ENCODE measurements at places on chromosomes 5 and 9.

DNA sequence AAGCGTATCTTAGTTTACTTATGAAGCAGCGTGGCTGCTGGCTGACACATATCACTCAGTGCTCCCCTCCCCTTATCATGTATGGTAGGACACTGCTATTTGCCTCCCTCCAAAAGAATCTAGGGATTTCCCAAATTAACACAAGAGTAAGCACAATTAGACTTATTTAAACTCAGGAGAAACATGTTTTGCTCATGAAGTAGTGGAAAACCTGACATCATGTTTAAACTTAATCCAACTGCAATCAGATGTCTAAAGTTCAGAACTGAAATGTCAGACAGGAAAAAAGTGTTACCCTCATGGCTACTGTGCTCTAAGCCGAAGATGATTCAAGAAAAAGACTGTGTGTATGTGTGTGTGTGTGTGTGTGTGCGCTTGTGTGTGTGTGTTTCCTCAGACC, 324.1 kb upstream of the TNC start:
- DNase-seq: no peak

GRCh38 chr9:106934442-106935238, 71.7 kb downstream of the ZNF462 start:
- no peak for DNase-seq

- DNase-seq: peak; percentile 89
These were observed at the start of gene NXNL2 for GRCh38 chr9:88534456-88535225. TSS of gene NXNL2 (plus strand) at chr9:88535178. CDS start at chr9:88535435, 257 bp downstream.

GRCh38 chr5:65246741-65247140, 235.0 kb downstream of the ADAMTS6 start:
- no peak for DNase-seq

DNA sequence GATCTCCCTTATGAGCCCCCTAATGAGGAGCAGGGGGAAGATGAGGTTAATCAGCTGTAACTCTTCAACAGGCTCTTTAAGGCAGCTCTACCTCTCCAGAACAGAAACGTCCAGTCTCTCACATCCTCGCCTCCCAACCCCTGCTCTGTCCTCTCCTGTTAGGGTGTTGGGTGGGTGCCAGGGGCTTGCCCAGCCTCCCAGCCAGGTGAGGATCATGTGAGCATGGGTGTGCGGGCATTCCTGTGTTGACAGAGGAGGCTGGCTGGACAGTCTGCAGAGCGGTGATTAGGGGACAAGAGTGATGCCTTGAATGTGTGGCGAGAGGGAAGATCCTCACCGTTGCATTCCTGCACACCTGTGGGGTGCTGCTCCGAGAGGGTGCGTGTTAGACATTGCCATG, 51.7 kb downstream of the CCDC180 start:
- no peak for DNase-seq

GRCh38 chr5:115641948-115642347, 16.1 kb upstream of the TMED7 start:
- no peak for DNase-seq

DNA sequence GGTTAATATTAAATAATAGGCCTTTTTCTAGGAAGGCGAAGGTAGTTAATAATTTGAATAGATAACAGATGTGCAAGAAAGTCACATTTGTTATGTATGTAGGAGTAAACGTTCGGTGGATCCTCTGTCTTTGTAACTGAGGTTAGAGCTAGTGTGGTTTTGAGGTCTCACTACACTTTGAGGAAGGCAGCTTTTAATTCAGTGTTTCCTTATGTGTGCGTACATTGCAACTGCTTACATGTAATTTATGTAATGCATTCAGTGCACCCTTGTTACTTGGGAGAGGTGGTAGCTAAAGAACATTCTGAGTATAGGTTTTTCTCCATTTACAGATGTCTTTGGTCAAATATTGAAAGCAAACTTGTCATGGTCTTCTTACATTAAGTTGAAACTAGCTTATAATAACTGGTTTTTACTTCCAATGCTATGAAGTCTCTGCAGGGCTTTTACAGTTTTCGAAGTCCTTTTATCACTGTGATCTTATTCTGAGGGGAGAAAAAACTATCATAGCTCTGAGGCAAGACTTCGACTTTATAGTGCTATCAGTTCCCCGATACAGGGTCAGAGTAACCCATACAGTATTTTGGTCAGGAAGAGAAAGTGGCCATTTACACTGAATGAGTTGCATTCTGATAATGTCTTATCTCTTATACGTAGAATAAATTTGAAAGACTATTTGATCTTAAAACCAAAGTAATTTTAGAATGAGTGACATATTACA, 45.7 kb downstream of the TGFBR1 start:
- DNase-seq: no peak

DNA sequence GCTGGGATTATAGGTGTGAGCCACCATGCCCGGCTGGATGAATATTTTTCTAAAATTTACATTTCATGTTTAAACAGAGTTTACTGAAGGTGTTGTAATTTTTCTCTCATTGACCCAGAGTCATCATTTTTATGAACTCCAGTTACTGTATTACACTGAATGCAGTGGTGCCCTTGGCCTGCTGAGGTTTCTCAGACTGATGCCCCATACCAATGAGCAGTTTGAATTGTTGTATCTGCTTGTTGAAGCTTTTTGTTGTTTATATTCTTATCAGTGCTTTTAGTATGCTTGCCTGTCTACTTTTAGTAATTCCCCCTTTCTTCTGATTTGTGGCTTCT, 29.9 kb downstream of the NFX1 start:
- no peak for DNase-seq

GRCh38 chr9:85155352-85155751, 485.8 kb downstream of the NTRK2 start:
- no peak for DNase-seq

DNA sequence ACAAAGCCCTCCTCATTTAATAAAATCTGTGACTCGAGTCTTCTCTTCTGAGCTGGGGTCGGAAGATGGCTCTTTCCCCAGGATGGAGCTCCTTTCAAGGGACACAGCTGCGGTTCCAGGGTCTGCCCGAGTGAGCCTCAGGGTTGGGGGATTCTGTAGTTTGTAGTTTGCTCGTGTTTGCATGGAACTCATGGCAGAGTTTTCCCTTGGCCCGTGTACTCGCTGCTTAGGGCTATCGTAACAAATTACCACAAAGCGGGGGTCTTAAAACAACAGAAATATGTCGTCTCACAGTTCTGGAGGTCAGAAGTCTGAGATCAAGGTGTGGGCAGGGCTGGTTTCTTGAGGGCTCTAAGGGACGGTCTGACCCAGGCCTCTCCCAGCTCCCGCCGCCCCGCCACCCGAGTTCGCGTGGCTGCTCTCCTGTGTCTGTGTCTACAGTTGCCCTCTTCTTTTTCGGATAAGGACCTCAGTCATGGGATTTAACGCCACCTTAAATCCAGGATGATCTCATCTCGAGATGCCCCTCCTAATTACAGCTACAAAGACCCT, 13.9 kb upstream of the LPCAT1 start:
- no peak for DNase-seq

DNA sequence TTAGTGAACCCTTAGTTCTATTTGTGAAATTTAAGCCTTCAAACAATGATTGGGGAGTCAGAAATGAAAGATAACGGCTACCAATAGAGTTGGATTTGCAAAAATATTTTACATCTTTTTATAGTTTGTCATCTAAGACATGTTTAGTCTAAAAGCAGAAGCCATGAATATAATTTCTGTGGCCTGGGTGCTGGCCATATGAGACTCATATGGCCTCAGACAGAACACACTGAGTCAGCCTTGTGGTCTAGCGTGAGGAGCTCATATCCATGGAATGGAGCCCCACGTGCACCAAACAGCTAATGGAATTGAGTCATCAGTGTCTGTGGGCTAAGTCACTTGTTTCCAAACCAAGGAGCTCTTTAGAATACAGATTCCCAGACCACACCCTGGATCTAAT, 240.7 kb upstream of the NREP start:
- no peak for DNase-seq

DNA sequence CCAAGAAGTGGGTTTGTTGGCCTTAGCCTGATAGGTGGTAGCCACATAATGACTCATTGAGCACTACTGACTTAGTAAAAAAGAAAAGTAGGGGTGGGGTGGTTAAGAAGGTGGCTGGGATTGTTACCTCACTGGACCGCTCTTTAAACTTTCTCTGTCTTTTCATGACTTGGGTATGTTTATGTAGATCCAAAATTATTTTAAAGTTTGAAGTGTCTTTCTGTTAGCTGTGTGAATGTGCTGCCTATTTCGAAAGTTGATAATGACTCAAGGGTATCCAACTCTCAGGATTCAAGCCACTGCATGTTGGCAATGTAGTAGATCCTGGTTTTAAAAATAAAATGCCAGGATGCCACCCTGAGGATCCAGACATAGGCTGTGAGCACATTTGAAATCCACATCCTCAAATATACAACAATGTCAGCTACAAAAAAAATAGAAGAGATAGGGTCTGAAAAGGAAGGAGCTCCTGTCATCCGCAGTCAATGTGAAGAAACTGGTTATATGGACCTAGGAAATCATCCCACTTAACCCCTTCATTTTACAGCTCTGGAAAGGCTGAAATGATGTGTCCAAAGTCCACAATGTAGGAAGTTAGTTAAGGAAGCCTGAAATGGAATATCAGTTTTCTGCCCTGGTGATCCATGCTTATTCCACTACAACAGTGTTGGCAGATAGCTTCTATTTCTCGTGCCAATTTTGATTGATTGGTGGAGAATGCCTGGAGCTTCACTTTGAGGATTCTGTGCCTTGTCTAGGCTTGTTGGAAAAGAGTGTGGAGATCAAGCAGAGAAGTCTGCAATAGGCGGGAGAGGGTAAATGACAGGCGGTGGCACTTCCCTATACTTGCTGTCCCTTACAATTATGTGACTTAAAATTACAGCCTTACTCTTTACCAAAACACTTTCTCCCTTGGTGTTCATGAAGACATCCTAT, 23.4 kb downstream of the ZNF462 start:
- no peak for DNase-seq

- no peak for DNase-seq
These were observed at the start of gene ESM1 for GRCh38 chr5:54985301-54986268. TSS of gene ESM1 (minus strand) at chr5:54985593. CDS start at chr5:54985517, 76 bp downstream.

GRCh38 chr9:84264307-84265029, 76.1 kb downstream of the SLC28A3 start:
- DNase-seq: no peak

GRCh38 chr5:96871027-96871399, 5.3 kb upstream of the ERAP2 start:
- DNase-seq: no peak

GRCh38 chr9:134966697-134967546, 49.2 kb upstream of the FCN1 start:
- peak; percentile 64 for DNase-seq

GRCh38 chr5:15885156-15885555, 294.4 kb downstream of the MARCHF11 start:
- no peak for DNase-seq

DNA sequence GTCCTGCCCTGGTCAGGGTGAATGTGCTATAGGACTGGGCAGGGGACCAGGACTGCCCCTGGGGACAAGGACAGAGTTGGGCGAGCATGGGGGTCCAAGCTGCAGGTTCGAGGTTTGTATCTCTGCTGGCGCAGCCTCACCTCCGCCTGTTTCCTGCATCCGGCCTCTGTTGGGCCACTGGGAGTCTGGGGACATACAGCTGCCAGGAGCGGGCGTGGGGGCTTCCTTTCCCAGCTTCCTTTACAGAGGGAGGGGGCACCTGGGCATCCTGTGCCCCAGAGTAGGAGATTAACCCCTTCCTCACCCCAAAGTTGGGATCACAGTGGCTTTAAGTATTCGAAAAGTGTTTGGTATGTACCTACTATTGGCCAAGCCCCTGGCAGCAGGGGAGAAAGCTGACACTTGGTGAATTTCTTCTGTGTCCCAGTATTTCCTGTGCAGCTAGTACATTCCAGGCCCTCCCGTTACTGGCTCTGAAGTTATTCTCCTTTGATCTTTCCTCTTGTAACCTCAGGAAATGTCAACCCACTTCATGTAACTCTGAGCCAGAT, 19.0 kb downstream of the OLFML2A start:
- DNase-seq: no peak

GRCh38 chr5:6591671-6592288, 41.1 kb downstream of the NSUN2 start:
- no peak for DNase-seq
